ENCODE measurements at places on chromosomes 7 and 10. TPM values are rescaled to one million over a fixed set of nuclear protein-coding genes. Genes with fewer than 3 reads are reported as not detected.

Gene MYL10
- 0.73 TPM for total RNA-seq

- no peaks in the 10 kb centered on the region for H3K27me3 ChIP-seq
- H3K27ac ChIP-seq, result no peak overlapping the region
- no peaks in the 10 kb centered on the region for H3K4me1 ChIP-seq
- H3K4me3 ChIP-seq, result no peak overlapping the region
- H3K36me3 ChIP-seq, result no peaks in the 10 kb centered on the region
Measured at GRCh38 chr7:15457990-15458955, 103.5 kb downstream of the AGMO start.

DNA sequence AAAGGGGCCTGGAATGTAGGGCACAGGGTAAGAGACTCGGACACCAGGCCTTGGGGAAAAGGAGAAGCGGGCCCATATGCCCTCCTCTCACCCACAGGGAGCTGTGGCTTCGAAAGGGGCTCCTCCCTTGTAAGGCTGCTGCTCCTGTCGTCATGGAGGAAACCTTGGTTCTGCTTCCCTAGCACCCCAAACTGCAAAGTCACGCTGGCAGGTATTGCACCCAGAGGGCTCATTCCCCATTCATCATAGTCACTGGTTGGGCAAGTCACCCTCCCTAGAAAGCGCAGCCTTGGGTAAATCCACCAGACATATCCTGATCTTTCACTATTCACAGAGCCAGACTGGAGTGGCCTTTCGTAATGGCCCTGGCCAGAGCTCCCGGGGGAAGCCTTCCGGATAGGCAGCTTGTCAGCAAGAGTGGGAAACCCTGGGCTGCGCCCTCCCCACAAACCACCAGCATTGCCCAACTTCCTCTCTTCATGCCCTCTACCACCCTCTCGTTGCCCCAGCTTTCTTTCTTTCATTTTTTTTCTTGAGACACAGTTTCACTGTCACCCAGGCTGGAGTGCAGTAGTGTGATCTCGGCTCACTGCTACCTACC, 121.0 kb downstream of the HIP1 start:
- no peaks in the 10 kb centered on the region for H3K27me3 ChIP-seq
- H3K27ac ChIP-seq, result no peak overlapping the region
- DNase-seq, result no peak
- H3K36me3 ChIP-seq, result no peaks in the 10 kb centered on the region
- no peak overlapping the region for H3K4me3 ChIP-seq

Gene VAX1
- total RNA-seq, result 0.62 TPM

Gene SRRM3
- total RNA-seq, result 2.7 TPM

Gene CD36
- total RNA-seq, result 2.6 TPM

DNA sequence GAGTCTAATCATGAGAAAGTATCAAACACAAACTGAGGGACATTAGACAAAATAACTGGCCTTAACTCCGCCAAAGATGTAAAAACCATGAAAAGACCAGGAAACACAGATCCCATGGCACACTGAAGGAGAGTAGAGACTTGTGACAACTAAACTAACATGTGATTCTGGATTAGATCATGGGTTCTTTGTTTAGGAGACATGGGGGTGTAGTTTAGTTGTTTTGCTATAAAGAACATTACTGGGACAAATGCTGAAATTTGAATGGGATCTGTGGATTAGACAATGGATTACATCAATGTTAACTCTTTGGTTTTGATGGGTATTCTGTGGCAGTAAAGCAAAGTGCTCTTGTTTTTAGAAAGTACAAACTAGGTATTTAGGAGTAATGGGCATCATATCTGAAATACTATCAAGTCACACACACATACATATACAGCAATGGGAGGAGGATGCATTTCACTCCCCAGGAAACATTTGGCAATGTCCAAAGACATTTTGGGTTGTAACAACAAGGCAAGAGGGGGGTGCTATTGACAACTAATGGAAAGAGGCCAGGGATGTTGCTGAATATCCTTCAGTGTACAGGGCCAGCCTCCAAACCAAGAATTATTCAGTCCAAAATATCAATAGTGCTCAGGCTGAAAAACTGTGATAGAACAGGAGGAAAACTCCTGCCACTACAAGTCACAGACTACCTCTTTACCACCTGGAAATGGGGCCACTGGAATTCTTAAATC, 32.4 kb downstream of the WAPL start:
- no peak overlapping the region for H3K4me3 ChIP-seq
- H3K36me3 ChIP-seq, result peaks cover 14% of the 10 kb centered on the region
- no peaks in the 10 kb centered on the region for H3K4me1 ChIP-seq

DNA sequence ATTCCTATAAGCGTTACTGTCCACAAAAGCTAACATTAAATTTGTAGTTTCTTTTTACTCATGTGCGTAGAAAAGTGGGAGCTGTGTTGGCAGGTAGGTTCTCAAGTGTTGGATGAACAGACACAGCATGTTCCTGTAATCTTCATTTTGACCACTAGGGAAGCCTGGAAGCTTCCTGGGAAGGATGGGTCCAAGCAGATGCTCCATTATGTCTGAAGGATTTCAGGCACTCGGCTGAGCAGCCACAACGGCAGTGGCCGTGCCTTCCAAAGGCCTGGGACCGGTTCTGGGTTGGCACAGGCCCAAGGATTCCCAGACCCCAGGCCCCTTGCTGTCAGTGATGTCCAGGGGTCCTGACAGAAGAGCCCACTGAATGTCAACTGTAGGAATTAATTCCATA, 386.3 kb downstream of the TNS3 start:
- H3K36me3 ChIP-seq, result no peaks in the 10 kb centered on the region
- H3K27ac ChIP-seq, result no peak overlapping the region
- peaks cover 3% of the 10 kb centered on the region for H3K27me3 ChIP-seq
- DNase-seq, result no peak

Gene ATG9B
- 1.8 TPM for total RNA-seq

DNA sequence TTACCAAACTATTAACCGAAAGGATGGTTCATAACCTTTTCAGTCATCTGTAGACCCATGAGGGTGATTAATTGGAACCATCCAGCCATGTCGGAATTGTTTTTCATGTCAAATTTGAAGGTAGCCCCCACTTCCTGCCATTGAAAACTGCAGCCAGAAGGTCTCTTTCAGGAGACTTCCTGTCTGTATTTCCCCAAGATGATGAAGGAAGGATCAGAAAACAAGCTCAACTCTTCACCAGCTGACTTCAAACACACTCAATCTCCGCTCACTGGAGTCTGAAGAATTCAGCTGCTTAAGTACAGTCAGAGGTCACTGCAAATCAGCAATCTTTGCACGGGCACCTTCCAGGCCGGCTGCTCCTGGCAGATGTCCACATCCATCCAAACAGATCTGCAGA, 291.7 kb upstream of the NPVF start:
- no peaks in the 10 kb centered on the region for H3K4me1 ChIP-seq
- no peaks in the 10 kb centered on the region for H3K36me3 ChIP-seq
- no peak for DNase-seq
- no peak overlapping the region for H3K27ac ChIP-seq
- H3K27me3 ChIP-seq, result no peaks in the 10 kb centered on the region

Gene KIAA1217
- total RNA-seq, result 43.5 TPM

Gene MCMBP
- 40.9 TPM for total RNA-seq

Gene DLG5
- total RNA-seq, result 55.2 TPM

Gene UPK3BL2
- 3.3 TPM for total RNA-seq

- H3K4me1 ChIP-seq, result peaks cover 7% of the 10 kb centered on the region
- H3K4me3 ChIP-seq, result no peak overlapping the region
- no peaks in the 10 kb centered on the region for H3K27me3 ChIP-seq
- H3K36me3 ChIP-seq, result no peaks in the 10 kb centered on the region
- H3K27ac ChIP-seq, result no peak overlapping the region
- no peak for DNase-seq
Measured at GRCh38 chr7:75943864-75944263, 28.9 kb downstream of the POR start.

GRCh38 chr10:59750155-59750945, 2.9 kb downstream of the MRLN start:
- no peaks in the 10 kb centered on the region for H3K36me3 ChIP-seq
- H3K27ac ChIP-seq, result no peak overlapping the region
- H3K4me1 ChIP-seq, result peaks cover 4% of the 10 kb centered on the region

DNA sequence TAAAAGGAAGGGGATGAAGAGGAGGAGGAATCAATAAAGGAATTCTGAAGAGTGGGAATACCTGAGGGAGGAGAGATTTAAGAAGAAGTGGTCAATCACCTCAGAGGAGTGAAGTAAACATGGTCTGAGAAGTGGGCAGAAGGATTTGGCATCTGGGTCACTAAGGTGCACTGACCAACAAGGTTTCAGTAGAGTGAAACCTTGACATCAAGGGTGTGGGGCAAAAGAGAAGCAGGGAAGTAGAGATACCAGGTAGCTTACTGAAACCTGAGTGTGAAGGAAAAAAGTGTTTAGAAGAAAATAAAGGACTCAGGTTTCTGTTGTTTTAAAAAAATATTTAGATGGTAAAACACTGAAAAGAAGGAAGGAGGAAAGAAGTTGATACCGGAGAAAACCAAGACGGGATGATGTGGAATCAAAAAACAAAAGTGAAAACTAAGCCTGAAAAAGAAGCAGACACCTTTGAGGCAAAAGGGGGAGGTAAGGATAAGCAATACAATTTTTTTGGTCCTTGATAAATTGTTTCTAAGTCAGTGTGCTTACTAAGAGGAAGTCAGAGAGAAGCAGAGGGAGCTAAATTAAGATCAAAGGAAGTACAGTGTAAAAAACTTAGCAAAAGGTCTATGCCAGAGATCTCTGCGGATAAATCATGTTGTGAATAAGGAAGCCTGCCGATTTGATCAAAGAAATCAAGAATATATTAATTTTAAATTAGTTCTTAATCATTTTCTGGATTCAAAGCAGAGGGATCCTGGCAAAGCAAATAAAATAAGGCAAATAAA, 137.2 kb upstream of the GPR22 start:
- no peaks in the 10 kb centered on the region for H3K4me1 ChIP-seq
- no peak for DNase-seq
- H3K4me3 ChIP-seq, result no peak overlapping the region

GRCh38 chr10:132522521-132523411, 14.8 kb upstream of the INPP5A start:
- no peak overlapping the region for H3K4me3 ChIP-seq
- H3K4me1 ChIP-seq, result peaks cover 35% of the 10 kb centered on the region
- no peaks in the 10 kb centered on the region for H3K36me3 ChIP-seq

DNA sequence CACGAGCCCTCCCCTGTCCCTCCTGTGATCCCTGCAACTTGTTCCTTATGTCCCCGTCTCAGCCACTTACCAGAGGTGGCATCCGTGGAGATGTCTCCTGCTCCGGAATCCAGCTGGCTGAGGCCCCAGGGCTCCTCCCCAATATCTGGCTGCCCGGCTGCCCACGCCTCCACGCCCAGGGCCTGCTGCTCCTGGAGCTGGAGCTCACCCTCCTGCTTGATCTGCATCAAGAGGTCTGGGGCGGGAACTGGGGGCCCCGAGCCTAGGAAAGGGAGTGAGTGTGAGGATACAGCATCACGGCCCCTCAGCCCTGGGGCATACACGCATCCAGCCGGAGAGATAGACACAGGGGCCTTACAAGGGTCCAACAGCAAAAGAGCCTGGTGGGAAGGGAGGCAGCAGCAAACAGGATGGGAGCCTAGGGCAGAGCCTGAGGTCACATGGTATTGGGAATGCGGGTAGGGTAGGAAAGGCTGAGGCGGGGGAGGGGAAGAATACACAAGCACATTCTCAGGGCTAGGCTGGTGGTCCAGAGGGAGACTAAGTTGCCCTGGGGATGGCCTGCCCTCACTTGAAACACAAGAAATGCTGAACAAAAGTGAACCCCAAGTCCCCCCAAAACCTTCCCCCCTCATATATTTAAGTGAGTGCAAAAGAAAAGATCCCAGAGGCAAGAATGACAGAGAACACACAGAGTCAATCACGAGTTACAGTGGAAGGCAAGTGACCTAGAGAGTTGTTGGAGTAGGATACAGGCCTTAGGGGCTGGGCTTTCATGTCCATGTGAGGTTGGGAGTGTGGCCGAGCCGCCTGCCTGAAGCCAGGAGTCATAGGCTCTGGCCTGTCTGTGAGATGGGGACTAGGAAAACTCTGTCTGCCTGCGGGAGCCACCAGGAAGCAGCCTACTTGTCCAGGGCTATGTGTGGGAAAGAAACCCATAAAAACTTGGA, 16.9 kb upstream of the ZNF777 start:
- H3K36me3 ChIP-seq, result peaks cover 17% of the 10 kb centered on the region
- H3K27ac ChIP-seq, result no peak overlapping the region
- no peaks in the 10 kb centered on the region for H3K4me1 ChIP-seq
- DNase-seq, result no peak
- H3K27me3 ChIP-seq, result no peaks in the 10 kb centered on the region

Gene HABP2
- total RNA-seq, result not detected

Gene HGF
- not detected for total RNA-seq

Gene GPR158
- 0.12 TPM for total RNA-seq

Gene SDHAF3
- total RNA-seq, result 10.8 TPM

DNA sequence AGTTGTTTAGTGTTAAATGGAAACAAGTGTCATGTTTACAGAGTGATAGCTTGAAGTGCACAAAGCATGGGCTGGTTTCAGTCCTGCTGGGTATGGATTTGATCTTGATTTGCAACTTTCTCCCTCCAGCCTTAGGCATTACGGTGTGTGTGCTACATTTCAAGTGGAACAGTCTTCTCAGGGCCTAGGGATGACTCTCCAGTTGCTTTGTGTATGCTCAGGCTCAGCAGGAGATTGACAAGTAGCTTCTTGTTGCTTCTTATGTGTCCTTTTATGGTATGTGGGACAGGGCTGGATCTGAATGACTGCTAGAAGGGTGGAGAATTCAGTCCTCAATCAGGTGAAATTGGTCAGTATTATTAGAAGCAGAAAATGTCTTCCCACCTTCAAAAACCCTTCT, 51.3 kb upstream of the PLEKHA1 start:
- no peak for DNase-seq
- H3K36me3 ChIP-seq, result no peaks in the 10 kb centered on the region
- H3K4me3 ChIP-seq, result no peak overlapping the region
- H3K27ac ChIP-seq, result no peak overlapping the region
- peaks cover 2% of the 10 kb centered on the region for H3K27me3 ChIP-seq

Gene PDE6C
- total RNA-seq, result not detected

DNA sequence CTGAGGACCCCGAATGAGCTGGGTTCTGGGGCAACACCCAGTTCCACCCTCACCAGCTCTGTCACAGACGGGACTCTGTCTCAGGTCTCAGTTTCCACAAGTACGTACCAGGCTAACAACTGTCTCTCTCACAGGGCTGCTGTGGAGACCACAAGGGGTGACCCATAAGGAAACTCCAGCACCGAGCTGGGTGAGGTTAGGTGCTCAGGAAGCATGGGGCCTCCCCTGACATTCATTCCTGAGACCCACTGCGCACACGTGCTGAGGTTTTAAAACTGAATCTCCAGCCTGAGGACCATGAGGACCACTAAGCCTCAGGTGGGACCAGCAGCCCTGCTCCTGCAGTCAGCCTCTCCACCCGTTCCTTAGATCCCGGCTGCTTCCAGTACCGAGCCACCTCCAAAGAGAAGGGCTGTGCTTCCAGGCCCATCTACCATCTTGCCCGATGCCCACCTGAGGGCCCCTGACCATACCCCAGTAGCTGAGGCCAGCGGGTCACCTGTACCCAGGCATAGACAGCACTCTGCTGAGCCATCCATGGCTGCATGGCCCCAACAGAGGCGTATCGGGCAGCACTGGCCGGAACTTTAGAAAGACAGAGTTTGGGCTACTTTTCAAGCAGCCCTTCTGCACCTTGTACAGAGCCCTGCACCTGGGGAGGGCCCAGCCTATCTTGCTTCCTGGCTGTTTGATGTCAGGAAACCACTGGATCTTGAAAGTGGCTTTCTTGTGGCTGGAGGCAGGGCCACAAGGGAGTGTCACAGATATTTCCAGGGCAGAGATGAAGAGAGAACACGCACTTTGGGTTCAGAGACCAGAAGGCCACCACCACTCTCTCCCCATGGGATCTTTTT, 18.7 kb downstream of the HSPA12A start:
- no peak overlapping the region for H3K27ac ChIP-seq
- peaks cover 15% of the 10 kb centered on the region for H3K4me1 ChIP-seq
- no peaks in the 10 kb centered on the region for H3K27me3 ChIP-seq
- DNase-seq, result no peak
